ENCODE measurements at places on chromosomes 7 and 10. TPM values are rescaled to one million over a fixed set of nuclear protein-coding genes. Genes with fewer than 3 reads are reported as not detected.

Gene CYP2C18
- not detected for total RNA-seq

DNA sequence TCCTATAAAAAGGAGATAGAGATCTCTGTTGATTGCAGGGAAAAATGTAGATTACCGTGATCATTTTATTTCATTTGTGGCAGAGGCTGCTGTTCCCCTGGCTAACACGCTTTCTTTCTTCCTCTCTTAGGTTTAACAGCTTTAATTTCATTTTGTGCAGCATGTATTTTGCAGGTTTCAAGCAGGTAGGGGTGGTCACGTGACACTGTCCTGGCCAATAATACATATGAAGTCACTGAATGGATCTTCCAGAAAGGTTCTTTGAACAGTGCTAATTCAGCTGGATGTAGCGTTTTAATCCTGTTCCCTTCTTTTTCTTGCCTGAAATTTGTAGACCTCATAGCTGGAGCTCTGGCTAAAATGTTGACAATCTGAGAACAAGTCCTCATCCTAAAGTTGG, 3.6 kb upstream of the EPHB6 start:
- H3K4me1 ChIP-seq, result peaks cover 4% of the 10 kb centered on the region
- no peak for DNase-seq
- H3K36me3 ChIP-seq, result no peaks in the 10 kb centered on the region
- no peak overlapping the region for H3K4me3 ChIP-seq

GRCh38 chr10:52574697-52575096, 197.9 kb downstream of the MBL2 start:
- no peaks in the 10 kb centered on the region for H3K36me3 ChIP-seq
- H3K27ac ChIP-seq, result no peak overlapping the region
- H3K4me3 ChIP-seq, result no peak overlapping the region
- no peaks in the 10 kb centered on the region for H3K4me1 ChIP-seq

DNA sequence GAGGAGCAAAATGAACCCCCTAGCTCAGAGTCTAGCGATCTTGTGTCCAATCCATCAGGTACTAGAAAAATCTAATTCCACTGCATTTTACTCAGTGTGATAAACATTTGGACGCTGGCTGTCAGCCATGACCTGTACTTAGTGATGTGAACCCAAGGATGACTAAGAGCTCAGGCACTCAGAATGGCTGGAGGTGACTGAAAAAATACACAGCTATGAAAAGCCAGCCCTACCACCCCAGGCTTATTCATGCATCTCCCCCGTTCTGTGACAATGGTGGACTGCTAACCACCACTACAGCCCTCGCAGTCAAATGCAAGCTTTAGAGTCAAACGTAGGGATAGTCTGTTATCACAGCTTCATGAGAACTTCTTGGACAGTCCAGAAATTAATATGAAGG, 14.9 kb downstream of the AFAP1L2 start:
- H3K4me3 ChIP-seq, result no peak overlapping the region
- H3K27me3 ChIP-seq, result no peaks in the 10 kb centered on the region
- no peak for DNase-seq
- H3K36me3 ChIP-seq, result no peaks in the 10 kb centered on the region

GRCh38 chr10:30558411-30558810, 71.1 kb downstream of the LYZL2 start:
- H3K4me1 ChIP-seq, result no peaks in the 10 kb centered on the region
- no peaks in the 10 kb centered on the region for H3K27me3 ChIP-seq
- H3K4me3 ChIP-seq, result no peak overlapping the region
- DNase-seq, result no peak
- no peak overlapping the region for H3K27ac ChIP-seq

DNA sequence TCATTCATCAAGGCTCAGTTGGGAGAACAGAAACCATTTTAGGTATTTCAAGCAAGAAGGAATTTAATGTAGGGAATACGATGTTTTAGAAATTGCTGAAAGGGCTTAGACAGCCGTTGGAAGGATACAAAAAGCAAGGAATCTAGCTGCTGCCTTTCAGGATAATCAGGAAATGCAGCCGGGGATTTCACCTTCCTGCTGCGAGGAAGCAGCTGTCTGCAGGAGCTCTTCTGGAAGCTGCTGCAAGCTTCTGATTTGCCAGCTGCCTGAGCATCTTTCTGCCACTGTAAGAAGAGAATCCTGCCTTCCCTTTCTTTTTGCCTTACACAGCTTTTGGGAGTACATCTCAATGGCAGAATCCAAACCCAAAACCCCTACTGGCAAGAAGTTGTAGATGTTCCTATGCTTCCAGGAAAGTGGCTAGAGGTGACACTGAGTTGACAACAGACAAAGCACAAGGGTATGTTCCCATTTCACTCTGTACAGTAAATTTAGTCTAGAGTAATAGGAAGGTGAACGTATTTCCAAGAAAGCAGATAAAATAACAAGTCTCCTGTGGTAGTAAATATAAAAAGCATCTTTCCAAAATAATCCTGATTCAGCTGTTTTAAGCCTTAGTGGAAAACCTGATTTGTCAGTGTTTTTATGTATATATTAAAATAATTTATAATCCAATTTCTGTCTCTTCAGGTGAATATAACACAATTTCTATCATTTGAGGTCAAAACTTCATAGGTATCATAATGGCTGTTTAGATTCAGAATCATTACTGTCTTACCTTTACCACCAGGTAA, 148.4 kb upstream of the LRGUK start:
- no peaks in the 10 kb centered on the region for H3K36me3 ChIP-seq
- no peaks in the 10 kb centered on the region for H3K27me3 ChIP-seq
- no peaks in the 10 kb centered on the region for H3K4me1 ChIP-seq
- no peak overlapping the region for H3K4me3 ChIP-seq
- no peak for DNase-seq

Gene ABLIM1
- total RNA-seq, result 258 TPM

- no peaks in the 10 kb centered on the region for H3K4me1 ChIP-seq
- H3K4me3 ChIP-seq, result no peak overlapping the region
- no peak for DNase-seq
- H3K27ac ChIP-seq, result no peak overlapping the region
- no peaks in the 10 kb centered on the region for H3K27me3 ChIP-seq
- no peaks in the 10 kb centered on the region for H3K36me3 ChIP-seq
These were observed 86.8 kb downstream of the MKX start for GRCh38 chr10:27658788-27659187.

Gene LRRC18
- total RNA-seq, result not detected

DNA sequence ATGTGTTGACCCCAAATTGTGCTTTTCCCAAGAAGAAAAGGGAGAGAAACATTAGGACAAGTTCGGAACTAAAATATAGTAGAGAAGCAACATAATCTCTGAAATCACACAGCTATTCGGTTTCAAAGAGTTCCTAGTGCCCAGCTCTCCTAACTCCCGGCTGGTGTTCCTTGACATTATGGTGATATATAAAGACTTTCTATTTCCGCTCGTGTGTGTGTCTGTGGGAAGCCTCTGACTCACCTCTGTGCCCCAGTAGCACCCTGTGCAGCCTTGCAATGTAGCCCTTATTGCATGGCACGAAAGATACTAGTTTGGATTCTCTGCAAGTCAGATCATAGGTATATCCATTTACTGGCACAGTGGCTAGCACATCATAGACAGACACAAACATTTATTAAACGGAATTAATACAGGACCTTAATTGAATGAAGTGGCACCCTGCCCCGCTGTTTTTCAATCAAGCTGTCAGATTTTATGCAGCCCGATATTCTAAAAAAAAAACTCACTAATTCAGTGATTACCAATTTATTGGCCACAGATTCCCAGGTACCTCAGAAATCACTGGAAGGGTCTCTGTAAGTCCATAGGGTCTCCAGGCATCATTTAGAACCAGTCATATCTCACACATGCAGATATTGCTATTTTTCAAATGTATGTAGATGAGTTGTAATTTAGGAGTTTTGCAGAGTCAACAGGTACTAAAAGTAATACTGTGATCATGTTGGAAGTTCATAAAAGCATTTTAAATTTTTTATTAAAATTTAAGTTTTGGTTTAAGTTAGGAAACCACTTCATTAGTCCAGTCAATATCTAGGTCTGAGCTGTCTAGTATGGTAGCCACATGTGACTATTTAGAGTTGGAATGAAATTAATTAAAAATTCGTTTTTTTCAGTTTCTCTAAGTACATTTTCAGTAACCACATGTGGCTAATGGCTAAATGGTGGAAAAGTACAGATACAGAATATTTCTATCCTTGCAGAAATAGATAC, 43.3 kb downstream of the SFTPD start:
- H3K27me3 ChIP-seq, result no peaks in the 10 kb centered on the region
- no peaks in the 10 kb centered on the region for H3K4me1 ChIP-seq
- H3K4me3 ChIP-seq, result peak overlapping the region; percentile 63
- no peak overlapping the region for H3K27ac ChIP-seq

Gene PLEKHS1
- not detected for total RNA-seq

DNA sequence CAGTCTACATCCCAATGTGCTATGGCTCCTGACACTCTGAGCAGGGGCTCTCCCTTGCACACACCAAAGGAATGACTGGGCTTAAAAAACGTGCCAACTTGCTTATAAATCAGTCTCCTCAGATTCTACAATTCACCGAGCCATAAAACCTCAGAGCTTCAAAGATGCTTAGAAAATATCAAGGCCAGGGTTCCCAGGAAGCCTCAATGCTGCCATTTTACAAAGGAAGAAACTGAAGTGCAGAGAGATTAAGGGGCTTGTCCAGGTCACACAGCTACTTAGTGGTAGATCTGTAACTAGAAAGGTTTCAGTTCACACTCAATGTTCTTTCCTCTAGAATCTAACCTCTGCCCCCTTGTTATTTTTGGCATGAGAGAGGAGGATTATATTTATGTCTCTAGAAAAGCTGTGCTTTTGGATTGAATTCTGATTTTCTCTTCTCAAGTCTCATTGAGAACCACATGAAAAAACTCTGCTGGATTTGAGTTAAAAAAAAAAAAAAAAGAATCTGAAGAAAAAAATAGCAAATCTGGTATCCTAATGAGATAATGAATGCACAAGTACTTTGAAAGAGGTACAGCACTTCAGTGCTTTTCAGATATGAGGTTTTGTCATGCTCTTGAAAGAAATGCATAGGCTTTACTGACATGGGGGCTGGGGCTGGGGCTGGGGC, 22.3 kb upstream of the TSPAN33 start:
- H3K27me3 ChIP-seq, result no peaks in the 10 kb centered on the region
- H3K27ac ChIP-seq, result no peak overlapping the region
- DNase-seq, result no peak

GRCh38 chr10:122974023-122974422, 6.2 kb upstream of the PSTK start:
- DNase-seq, result no peak
- H3K36me3 ChIP-seq, result no peaks in the 10 kb centered on the region
- H3K4me3 ChIP-seq, result no peak overlapping the region
- H3K27ac ChIP-seq, result no peak overlapping the region

DNA sequence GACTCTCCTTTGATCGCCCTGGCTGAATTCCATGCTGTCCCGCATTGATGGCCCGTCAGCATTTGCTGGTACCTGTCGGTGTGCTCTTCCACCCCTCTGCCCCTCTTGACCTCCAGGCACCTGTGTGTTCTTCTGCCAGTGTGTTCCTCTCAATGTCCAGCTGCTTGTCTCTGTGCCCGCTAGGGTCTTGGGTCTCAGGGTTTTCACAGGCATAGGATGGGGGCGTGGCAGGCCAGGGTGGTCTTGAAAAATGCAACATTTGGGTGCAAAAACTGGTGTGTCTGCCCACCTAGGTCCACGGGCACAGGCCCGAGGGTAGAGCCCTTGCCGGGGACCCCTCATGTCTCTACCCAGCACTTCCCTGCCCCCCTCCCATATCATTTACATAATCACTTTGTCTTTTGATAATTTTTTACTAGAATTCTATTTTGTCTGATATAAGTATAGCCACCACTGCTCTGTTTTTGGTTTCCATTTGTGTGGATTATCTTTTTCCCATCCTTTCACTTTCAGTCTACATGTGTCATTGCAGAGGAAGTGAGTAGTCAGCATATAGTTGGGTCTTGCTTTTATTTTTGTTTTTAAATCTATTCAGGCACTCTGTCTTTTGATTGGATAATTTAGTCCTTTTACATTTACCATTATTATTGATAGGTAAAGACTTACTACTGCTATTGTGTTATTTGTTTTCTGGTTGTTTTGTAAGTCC, 46.6 kb upstream of the ADRA2A start:
- H3K4me3 ChIP-seq, result no peak overlapping the region
- H3K4me1 ChIP-seq, result no peaks in the 10 kb centered on the region
- H3K27ac ChIP-seq, result no peak overlapping the region
- no peak for DNase-seq
- H3K36me3 ChIP-seq, result no peaks in the 10 kb centered on the region

DNA sequence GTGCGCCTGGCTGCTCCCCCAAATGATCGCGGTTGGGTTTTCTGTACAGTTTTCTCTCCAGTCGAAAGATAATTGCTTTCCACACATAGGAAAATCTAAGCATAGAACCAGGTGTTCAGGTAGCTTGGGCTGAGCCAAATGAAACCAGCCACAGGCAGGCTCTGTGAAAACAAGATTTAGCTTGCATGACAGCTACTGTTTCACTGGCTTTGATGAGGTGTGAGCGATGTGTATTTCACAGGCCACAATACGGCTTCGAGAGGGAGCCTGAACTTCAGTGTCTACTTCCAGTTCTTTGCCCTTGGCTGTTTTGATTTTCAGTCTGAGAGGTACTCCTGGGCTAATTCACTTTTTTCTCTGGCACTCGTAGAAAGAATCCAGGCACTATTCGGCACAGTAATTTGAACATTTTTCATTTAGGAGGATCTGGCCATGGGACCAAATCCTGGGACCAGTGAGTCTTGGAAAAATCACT, 110.5 kb downstream of the JCAD start:
- H3K36me3 ChIP-seq, result no peaks in the 10 kb centered on the region
- no peak for DNase-seq
- H3K4me3 ChIP-seq, result no peak overlapping the region
- no peaks in the 10 kb centered on the region for H3K27me3 ChIP-seq
- H3K4me1 ChIP-seq, result no peaks in the 10 kb centered on the region
- H3K27ac ChIP-seq, result no peak overlapping the region

GRCh38 chr7:11592699-11593098, 239.3 kb downstream of the THSD7A start:
- H3K27ac ChIP-seq, result no peak overlapping the region
- H3K27me3 ChIP-seq, result no peaks in the 10 kb centered on the region
- no peaks in the 10 kb centered on the region for H3K36me3 ChIP-seq

Gene STEAP1
- not detected for total RNA-seq

Gene OR2A12
- not detected for total RNA-seq

Gene TMEM178B
- total RNA-seq, result 3.0 TPM

- peaks cover 19% of the 10 kb centered on the region for H3K4me1 ChIP-seq
- no peak overlapping the region for H3K27ac ChIP-seq
- H3K36me3 ChIP-seq, result no peaks in the 10 kb centered on the region
- DNase-seq, result no peak
- no peaks in the 10 kb centered on the region for H3K27me3 ChIP-seq
These were observed 63.4 kb upstream of the NAMPT start for GRCh38 chr7:106348231-106348630.
